AG20443 (cell line): ENCODE measurements at places on chromosomes 3 and 15.

DNA sequence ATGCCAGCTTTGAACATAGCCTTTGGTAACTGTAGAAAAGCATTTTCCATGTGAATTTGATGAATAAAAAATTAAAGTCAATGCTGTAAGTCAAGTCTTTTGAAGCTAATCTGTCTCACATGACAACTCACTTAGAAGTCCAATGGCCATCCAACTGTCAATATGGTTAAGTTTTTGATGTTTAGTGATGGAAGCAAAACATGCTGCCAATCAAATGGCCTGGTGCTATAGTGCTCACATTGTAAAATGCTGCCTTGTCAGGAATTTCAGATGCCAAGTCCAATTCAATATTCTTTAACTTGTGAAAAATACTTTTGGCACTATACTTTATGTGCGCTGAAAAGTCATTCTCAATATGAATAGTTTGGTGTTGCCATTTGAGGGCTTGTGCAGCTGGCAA, 1361.8 kb upstream of the ALCAM start:
- no peak for DNase-seq

- peak; percentile 100 for DNase-seq
These were observed at the start of gene PRKAR2A for GRCh38 chr3:48847504-48848423. PRKAR2A (minus strand) TSS chr3:48847874; CDS start chr3:48847596, 278 bp downstream.

DNA sequence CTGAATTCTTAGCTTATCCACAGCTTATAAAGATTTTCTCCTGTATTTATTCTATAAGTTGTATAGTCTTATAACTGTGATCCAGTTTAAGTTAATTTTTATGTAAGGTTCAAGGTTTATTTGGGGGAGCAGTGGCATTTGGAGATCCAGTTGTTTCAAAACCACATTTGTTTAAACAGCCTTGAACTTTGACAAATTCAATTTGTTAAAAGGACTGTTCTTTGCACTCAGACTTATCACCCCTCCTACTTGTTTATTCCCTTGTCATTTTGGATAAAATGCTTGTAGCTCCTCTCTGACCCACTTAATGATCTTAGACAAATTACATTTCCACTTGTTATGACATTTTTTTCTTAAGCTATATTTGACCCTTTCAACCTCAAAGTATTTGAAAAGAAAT, 327.8 kb downstream of the DOCK3 start:
- DNase-seq, result no peak

DNA sequence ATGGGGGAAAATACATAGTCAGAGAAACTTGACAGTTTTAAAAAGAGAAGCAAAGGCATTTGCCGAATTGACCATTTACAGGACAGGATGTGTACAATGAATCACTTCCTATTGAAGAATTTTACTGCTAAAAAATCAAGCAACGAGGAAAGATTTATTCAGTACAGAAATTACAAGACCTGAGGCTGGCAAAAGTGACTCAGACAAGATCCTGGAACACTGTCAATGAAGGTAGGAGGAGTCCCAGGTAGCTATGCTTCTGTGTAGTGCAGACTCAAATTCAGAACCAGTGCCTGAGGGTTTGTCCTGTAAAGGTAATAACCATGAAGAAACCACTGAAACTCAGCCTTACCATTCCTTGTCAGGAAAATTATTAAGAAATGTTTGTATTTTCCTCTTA, 120.9 kb downstream of the ZMAT3 start:
- DNase-seq, result no peak

DNA sequence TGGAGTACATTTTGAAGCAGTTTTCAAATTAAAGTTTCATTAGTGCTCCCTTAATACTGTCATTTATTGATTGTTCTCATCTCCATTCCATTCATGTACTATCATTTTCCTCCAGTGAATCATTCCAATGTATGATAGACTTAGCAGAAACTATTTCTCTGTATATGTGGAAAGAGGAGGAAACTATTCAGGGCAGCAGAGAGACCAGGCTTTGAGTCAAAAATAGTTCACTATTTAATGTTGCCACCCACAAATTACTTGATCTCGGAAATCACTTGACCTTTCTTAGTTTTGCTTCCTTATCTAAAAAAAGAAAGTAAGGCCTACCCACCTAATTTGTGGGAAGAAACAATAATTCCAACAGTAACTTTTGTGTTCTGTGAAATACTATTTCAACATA, 610.5 kb upstream of the ZNF385D start:
- no peak for DNase-seq

GRCh38 chr3:156469456-156469855, 85.5 kb downstream of the SSR3 start:
- no peak for DNase-seq

- peak; percentile 65 for DNase-seq
These were observed 27.3 kb upstream of the NMB start for GRCh38 chr15:84685304-84685703.

GRCh38 chr3:144257381-144257780, 285.8 kb downstream of the DIPK2A start:
- DNase-seq, result no peak

DNA sequence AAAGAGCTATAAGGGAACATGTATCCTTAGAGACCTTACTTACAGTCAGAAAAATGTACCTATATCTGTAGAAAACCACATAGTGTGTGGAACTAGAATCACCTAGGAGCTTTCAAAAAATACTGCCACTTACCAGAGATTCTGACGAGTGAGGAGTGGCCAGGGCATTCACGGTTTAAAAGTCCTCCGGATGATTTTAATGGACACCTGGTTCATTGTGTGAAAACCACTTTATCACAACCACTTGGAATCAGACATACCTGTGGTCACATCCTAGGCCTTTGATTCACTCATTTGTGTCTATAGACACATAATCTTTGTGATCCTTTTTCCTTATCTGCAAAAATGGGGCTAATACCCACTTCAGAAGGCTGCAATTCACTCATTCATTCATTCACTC, 159.8 kb downstream of the MBNL1 start:
- no peak for DNase-seq

DNA sequence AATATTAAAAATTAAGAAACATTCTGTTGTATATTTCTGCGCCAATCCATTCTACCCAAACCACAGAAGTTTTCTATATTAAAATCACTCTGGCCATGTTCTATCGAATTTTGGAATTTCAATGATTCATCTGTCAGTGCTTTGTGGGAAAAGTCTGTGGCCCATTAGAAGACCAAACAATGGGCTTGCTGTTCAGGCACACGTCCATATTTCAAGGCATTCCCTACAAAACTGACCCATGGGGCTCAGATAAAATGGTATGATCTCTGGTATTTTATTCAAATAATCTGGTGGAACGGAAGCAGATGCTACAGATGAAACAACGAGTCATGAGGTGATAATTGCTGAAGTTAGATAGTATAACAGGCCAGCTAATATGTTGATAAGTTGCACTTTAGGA, 12.4 kb downstream of the NPHP3 start:
- no peak for DNase-seq

DNA sequence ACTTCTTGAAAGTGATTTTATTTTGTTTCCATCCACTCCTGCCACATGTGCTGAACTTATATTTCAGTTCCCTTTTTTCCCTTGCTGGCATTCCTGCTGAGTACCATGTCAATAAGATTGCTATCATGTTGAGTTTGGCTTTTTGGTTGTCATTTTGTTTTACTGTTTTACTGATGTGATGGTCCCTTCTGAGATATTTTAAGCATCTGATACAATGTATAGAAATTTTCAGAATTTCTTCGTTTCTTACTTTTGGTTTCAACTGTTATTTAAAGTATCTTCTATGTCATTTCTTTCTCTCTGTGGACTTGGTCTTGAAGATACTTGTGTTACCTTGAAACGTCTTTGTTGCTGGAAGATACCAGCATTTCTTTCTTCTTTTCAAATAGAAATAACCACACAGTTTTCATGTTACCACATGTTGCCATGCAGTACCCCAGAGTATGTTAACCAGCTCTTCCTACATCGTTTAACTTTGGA, 14.1 kb downstream of the SIDT1 start:
- DNase-seq, result no peak
